HFFc6 (cell line): ENCODE measurements at places on chromosomes 2 and 18. TPM values are rescaled to one million over a fixed set of nuclear protein-coding genes. Genes with fewer than 3 reads are reported as not detected.

ACMSD gene
- total RNA-seq = not detected in 3 replicates

DNA sequence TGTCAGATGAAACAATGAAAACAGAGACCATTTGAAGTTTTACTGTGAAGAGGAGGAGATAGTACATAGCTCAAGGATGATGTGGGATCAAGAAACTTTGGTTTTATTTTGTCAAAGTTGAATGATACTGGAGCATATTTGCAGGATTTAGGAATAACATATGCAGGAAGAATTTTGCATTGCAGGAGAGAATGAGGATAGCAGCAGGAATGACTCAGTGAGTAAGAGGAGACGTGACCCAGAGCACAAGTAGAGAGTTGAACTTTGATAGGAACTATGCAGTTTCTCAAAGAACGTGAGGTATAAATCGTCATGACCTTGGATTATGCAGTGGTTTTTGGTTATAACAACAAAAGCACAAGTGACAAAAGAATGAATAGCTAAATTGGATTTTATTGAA is 47.7 kb downstream of the MAPRE2 start:
- peak; percentile 42 for DNase-seq

DNA sequence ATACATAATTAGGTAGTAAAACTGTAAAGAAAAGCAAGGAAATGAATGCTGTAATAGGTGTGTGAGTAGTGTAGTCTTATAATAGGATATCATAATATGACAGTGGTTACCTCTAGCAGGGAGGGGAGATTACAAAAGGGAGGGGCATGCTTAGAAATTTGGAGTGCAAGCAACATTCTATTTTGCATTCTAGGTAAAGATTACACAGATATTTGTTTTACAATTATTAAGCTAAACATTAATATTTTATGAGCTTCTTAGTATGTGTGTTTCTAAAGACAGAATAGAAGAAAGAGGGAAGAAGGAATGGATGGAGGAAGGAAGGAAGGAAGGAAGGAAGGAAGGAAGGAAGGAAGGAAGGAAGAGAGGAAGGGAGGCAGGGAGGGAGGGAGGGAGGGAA is 177.9 kb downstream of the PAX3 start:
- DNase-seq = no peak

DNA sequence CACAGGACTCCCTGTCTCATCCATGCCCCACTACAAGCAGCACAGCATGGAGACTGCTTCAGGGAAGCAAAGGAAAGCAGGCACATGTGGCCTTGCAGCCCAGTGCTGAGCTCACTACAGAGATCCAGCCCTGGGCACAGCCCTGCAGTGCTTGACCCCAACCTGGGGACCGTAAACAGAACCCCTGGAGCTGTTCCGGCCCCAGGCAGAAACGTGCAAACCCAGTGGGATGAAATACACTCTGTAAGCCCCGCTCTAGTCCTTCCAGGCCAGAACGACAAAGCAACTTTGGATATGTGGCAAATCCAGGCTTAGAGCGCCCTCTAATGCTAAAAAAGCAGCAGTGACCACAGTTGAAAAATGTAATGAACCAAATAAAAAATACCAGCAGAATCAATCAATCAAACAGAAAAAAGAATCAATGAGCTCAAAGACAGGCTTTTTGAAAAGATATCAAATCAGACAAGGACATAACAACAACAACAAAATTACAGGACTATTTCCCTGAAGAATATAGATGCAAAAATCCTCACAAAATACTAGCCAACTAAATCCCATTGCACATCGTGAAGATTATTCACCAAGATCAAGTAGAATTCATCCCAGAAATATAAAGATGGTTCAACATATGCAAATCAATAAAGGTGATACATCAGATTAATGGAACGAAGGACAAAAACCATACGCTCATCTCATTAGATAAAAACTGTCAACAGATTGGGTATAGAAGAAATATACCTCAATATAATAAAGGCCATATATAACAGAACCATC is 45.6 kb downstream of the ZNF519 start:
- DNase-seq = no peak

EHD3 gene
- 52.2 to 63.7 TPM (median 61.9 TPM) in 3 replicates for total RNA-seq

KRCC1 gene
- total RNA-seq = 20.2 to 24.4 TPM (median 22.1 TPM) in 3 replicates

- DNase-seq = peak; percentile 12
These were observed 482.7 kb downstream of the DLGAP1 start for GRCh38 chr18:3972291-3972930.

DNA sequence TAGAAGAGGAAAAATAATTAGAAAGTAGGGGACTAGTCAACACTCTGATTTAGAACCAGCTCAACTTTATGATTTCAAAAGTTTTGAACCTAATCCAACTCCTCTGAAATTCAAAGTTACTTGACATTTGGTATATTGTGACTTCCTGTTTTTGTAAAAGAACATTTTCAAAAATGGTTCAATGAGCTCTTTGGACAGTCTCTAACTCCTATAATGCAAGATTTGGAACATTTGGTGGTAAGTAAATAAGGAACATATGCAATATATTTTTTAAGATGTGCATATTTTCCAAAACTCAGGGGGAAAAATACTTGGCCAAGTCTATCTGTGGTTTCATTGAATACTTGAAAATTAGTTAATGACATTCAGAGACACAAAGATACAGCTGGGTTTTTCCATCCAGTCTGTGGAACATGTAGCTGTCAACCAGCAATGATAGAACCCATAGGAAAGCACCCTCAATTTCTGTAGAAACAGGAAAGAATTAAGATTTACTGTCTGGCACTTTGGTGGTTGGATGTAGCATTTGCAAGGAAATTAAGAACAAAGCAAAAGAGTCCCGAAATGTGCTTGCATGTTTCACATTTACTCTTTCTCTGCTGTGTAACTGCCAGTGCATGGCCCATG is 17.0 kb upstream of the ANKRD44 start:
- no peak for DNase-seq

DNA sequence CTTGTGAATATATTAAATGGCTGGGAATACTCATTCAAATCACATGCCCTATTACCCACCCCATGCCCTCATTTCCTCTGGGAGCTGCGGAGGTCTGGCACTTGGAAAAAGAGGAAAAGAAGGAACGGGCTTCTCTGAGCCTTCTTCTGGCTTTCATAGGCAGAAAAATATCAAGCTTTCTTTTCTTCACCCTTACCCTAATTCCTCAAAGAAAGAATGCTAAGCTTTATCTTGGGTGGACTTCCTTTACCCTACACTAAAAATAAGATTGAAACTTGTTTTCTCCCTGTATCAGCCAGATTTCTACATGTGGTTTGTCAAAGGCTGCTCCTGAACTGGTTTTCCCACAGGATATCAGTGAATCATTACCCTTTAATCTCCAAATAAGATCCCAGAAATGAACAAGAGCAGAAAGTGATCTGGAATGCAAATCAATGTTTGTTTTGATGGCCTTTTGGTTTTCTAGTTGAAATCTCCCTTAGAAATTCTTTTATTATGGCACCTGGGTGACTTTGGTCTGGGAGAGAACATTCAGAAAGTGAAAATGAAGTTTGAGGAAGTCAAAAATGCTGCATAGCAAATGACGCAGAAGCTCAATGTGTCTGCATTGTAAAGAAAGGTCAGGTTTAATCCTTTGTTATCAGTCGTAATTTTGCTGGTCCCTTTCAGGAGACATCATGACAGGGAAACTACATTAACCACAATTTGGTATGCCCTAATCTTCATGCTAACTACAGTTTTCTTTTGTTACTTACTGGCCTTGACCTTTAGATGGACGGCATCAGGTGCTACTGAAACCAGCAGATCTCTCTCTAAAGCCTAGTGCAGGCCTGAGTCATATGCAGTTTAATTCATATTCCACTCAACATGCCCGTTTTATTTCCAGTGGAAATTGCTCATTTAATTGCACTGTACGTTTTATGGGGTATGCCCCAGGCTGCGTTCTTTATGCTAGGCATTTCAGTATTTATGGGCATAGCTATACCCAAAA is 46.6 kb upstream of the HNRNPA3 start:
- DNase-seq = no peak

CFC1 gene
- not detected in 3 replicates for total RNA-seq

DNA sequence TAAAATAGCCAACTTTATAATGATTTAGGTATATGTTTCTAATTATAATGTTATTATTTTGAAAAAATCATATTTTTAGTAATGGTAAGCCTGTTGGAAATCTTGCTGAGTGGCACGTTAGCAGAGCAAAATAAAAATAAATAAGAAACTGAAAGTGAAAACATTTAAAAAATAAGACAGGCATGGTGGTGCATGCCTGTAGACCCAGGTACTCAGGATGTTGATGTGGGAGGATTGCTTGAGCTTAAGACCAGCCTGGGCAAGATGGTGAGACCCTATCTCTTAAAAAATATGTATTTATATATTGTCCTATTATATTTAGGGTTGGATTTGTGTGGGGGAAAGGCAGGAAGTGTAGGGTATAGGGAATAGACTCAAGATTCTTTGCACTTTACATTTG is 15.8 kb upstream of the ANKRD12 start:
- no peak for DNase-seq

- DNase-seq = peak; percentile 51
These were observed 23.8 kb downstream of the ANKAR start for GRCh38 chr2:189698020-189698887.

C2orf72 gene
- not detected in 3 replicates for total RNA-seq

DNA sequence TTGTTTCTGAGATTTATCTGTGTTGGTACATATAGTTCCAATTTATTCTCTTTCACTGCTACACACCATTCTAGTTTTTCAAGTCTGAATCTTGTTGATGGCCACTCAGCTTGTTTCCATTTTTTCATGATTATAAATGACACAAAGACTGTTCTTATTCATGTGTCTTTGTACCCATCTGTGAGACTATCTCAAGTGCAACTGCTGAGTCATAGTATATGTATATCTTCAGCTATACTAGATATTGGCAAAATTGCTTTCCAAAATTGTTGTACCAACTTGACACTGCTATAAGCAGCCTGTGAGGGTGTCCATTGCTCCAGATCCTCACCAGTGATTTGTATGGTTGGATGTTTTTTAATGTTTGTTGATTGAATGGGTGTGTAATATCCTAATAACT is 37.2 kb upstream of the RTN4 start:
- DNase-seq = no peak

SRD5A2 gene
- total RNA-seq = not detected in 3 replicates

CHN1 gene
- total RNA-seq = 74.5 to 98.8 TPM (median 97.3 TPM) in 3 replicates

GRCh38 chr2:43507137-43507536 is 88.7 kb downstream of the THADA start:
- DNase-seq = no peak

EFEMP1 gene
- 35.9 to 58.7 TPM (median 40.5 TPM) in 3 replicates for total RNA-seq

EEF1B2 gene
- total RNA-seq = 590 to 693 TPM (median 649 TPM) in 3 replicates

LPIN1 gene
- 20.3 to 24.9 TPM (median 22.0 TPM) in 3 replicates for total RNA-seq

- DNase-seq = no peak
These were observed 117.4 kb downstream of the CDCA7 start for GRCh38 chr2:173472112-173472511.

GRCh38 chr18:24862201-24862816 is 401.9 kb downstream of the HRH4 start:
- DNase-seq = no peak

ASAP2 gene
- total RNA-seq = 32.7 to 37.3 TPM (median 34.4 TPM) in 3 replicates

DNA sequence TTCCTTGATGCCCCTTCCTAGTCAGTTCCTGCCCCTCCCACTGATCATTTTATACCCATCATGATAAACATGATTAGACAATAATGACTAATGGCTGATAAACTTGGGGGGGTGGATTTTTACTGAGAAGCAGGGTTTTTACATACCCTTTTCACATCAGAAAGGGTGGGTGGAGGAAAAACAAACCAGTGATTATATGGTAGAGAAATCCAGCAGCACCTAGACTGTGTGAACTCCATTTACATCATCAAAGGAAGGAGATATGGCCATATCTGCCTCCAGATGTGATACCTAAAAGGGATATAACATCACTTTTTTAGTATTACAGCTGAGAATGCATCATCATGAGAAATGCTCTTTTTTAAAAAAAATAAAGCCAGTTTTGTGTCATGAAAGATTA is 89.9 kb downstream of the ANKRD12 start:
- no peak for DNase-seq

- DNase-seq = no peak
These were observed 143.9 kb downstream of the CAPN13 start for GRCh38 chr2:30663321-30663720.

MSTN gene
- not detected in 3 replicates for total RNA-seq

DNA sequence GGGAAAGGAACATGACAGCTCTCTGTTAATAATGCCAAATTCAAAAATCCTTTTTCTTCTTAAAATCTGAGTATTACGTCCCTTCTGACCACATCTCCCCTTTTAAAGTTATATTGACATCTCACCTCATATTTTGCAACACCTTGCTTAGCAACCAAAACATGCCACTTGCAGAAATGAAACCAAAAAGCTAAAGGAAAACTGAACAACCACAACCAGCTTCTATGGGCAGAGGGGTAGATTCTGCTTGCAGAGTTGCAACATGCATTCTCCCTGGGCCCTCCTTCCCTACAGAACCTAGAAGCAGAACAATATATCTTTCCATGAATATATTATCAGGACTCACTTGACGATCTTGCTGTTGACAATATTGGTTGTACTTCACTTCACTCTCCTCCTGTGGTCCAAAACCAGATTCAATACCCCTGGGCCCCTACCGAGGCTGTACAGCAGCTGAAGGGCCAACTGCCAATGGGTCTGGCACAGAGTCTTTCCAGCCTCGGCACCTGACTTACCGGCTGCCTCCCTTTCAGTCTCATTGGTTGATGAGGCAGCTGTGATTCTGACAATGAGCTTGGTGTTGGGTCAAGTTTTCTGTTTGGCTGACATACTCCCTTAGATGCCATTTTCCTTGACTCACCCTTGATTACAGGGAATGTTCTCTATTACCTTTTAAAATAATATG is 616.6 kb downstream of the ZEB2 start:
- DNase-seq = no peak

- peak; percentile 9 for DNase-seq
These were observed 13.8 kb upstream of the SATB2 start for GRCh38 chr2:199471443-199472057.

GRCh38 chr18:12767580-12768155 is 64.8 kb downstream of the PSMG2 start:
- no peak for DNase-seq

SAP130 gene
- total RNA-seq = 19.1 to 22.1 TPM (median 20.3 TPM) in 3 replicates

GRCh38 chr2:51903728-51904127 is 871.8 kb upstream of the NRXN1 start:
- DNase-seq = no peak

NETO1 gene
- total RNA-seq = not detected in 3 replicates

GRCh38 chr2:204145791-204146190 is 209.2 kb downstream of the ICOS start:
- DNase-seq = no peak

GRCh38 chr2:16729335-16729734 is 63.7 kb upstream of the CYRIA start:
- DNase-seq = no peak
